Cortex of kidney (tissue), 1 donor: ENCODE measurements at places on chromosomes 5 and 9.

GRCh38 chr5:131792896-131793295, 3.9 kb downstream of the FNIP1 start:
- DNase-seq: no peak

- no peak for DNase-seq
These were observed 2.2 kb downstream of the NTNG2 start for GRCh38 chr9:132163876-132164603.

GRCh38 chr9:36056896-36057295, 20.2 kb downstream of the RECK start:
- DNase-seq: no peak

DNA sequence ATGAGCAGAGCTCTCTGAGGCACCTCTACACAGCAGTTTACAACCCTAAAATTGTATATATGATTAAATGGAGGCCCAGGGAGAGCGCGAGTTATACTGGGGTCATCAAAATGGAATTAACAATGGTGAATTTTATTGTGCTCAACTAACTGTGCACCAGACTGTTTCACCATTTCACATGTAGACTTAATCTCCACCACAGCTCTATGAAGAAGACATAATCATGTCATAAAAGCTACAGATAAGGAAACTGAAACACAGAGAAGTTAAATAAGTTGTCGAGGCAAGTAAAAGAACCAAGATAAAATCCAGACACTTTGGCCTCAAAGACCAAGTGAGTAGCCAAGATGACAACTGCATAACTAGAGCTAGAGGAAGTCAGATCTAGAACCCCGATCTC, 1.5 kb downstream of the SH3TC2 start:
- no peak for DNase-seq

DNA sequence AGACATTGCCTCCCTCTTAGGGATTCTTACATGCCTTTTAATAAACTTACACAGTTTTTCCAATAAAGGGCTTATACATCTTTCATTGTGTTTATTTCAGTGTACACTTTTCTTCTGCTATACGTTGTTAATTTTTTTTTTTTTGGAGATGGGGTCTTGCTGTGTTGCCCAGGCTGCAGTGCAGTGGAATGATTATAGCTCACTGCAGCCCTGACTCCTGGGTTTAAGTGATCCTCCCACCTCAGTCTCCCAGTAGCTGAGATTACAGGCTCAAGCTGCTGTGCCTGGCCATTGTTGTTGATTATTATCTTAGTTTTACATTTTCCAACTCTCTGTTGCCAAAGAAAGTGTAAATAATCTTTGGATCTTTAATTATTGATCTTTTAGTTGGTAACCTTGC, 89.8 kb downstream of the GTF3C4 start:
- DNase-seq: no peak

DNA sequence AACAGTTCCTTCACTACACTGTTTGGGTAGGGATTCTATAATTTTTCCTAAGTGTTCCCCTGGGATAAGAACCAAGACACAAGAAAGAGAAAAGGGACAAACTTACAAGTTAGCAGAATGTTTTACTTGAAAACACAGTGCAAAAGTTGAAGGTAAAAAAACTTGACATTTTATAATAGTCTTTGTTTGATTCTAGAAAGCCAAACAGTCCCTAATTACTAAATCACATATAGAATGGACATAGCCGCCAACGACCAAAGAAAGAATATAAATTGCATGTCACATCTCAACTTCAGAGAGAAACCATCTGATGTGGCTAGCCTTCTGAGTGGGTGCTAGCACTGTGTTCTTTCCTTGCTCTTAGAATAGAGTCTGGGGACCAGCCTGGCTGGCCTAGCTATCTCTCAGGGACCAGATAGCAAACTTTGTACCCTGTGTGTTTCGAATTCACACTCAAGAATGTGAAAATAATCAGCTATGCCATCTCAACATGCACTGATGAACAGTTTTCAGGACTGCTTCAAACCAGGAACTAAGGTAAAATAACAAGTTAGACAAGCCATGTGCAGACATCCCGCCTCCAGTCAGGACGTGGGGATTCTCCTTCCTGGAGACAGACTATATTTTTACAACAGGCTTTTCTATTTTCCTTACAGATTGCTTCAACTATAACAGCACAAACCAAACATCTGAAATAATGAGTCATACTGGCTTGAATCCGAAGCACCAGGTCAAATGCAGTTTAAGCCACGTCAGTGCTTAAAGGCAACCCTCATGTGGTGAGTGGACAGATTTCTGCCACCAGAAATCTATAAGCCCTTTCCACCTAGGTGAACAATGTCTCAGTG, 53.7 kb downstream of the LHFPL2 start:
- no peak for DNase-seq

DNA sequence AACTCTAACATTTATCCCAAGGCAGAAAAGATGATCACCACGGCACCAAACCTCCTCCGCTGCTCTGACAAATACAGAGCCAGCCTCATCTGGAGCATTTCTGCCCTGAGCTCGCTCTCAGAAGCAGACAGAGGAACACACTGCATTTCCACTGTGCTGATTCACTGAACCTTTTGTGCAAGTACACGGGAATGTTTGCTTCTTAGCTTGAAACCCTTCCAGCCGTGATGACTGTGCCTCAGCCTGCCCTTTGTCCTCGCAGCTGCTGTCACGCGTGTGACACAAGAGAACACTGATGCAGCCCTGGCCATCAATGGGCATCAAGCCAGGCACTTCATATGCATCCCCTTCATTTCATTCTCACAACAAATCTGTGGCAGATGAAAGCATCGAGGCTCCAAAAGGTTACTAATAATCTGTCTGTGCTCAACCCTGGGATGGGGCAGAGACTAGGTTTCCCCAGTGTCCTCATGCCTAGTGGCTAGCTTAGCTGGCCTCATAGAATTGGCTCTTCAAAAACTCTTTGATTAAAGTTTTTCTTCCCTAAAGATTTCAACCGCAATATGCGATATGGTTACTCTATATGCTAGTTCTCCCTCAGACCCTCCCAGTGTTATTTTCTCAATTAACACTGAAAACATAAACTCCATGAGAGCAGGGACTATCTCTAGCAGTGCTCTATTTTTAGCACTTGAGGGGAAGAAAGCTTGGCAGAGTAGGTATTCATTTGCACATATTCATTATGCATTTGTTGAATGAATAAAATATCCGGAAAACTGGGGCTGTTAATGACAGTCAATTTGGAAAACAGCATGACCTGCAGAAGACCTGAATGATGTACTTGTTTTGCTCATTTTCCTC, 7.3 kb downstream of the CDC14B start:
- no peak for DNase-seq

DNA sequence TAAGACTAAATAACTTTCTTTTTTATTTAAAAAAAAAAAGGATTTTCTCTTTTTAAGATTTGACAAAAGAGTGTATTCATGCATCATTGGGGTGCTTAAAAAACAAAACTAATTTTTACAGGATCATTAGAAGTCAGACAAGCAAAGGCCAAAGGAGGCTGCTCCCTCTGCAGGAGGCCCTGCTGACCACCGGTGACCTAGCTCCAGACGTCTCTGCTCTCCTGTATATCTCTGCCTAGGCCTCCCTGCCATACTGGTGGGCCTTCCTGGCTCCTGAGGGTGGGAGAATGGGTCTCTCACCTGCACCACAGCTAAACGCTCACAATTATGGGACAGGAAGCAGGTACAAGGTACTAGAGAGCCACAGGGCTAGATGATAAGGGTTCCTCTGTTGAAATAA, 36.6 kb downstream of the CSF2 start:
- no peak for DNase-seq

- no peak for DNase-seq
These were observed 38.1 kb downstream of the ITGA1 start for GRCh38 chr5:52825826-52826225.

DNA sequence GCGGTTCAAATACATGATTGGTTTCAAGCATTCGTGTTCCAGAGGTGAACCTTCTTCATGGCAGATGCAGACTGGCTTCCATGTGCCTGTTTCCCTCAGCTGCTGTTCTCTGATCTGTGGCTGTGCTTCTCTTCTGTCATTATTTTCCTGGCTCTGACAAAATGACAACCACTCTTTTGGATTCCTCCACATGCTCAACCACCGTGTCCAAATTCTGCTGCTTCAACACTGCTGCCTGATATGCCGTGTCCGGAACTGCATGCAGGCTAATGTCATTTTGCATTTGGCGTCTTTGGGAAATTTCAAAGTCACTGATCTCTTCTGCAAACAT, 368.7 kb upstream of the ZNF608 start:
- no peak for DNase-seq

DNA sequence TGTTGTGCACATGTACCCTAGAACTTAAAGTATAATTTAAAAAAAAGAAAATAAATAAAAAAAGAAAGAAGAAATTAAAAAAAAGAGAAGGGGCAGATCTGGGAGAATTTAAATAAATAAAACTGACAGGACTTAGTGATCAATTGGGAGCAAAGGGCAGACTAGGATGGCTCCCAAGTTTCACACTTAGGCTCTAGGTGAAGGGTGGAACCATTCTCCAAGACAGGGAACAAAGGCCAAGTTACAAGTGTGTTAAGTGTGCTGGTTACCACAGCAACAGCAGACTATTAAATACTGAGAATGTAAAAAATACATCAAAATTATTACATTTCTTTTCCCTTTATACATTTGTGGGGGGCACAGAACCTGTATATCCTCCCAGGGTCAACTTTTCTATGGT, 7.1 kb downstream of the ZDHHC21 start:
- no peak for DNase-seq

GRCh38 chr5:178586396-178586795, 3.8 kb downstream of the COL23A1 start:
- no peak for DNase-seq

GRCh38 chr5:112697322-112697721, 40.4 kb upstream of the APC start:
- DNase-seq: no peak

GRCh38 chr5:77302247-77302646, 91.8 kb downstream of the PDE8B start:
- no peak for DNase-seq

DNA sequence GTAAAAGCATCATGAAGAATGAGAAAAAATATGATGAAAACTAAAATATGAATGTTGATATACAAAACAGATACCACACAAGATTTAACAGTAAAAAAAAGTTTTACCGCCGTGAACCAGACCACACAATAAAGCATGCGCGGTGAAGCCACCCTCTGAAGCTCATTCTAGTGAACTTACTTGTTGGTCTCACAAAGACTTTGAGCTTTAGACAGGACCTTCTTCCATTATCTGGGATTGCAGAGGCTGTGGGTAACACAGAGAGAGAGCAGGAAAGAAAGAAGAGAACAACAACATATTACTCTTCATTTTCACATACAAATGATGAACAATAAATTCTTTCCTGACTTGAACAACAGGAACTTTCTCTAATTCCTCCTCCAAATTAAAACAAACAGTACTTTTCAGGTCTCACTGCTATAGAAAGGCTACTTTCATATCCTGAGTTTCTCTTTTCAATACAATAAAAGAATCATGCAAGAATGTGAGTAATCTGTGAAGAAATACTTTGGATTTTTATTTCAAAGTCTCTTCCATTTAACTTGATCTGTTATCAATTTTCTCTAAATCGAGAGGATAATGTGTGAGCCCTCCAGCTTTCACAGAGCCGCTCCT, 283.1 kb downstream of the EFNA5 start:
- DNase-seq: no peak

DNA sequence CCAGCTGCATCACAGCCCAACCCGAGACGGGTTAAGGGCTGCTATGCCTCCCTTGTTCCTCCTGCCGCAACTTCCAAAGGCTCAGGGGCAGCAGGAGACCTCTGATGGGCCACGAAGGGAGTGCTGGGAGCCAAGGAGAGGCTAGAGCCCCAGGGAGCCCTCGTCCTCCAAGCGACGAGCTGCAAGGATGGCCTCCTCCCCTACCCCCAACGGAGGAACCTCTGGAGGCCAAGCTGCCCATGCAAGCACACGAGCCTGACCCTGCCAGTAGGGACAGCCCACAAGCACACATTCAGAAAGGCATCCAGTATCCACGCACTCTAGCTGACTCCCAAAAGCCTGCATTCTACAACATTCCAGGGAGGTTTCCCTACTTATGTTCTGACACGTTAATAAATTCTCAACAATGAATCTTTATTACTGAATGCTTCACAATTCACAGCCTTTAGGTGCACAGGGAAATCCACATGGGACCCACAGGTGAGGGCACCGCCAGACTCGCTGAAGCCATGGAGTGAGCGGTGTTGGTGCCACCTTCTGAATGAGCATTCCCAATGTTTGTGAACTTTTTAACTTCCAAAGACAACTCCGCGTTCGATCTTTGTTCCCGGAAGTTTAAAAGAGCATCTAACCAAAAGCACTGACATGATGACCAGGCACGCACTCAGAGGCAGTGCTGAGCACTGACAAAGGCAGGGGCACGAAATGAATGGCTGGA, 28.7 kb downstream of the IPPK start:
- DNase-seq: no peak

- no peak for DNase-seq
These were observed 24.4 kb downstream of the OR2V2 start for GRCh38 chr5:181171782-181172181.

- DNase-seq: no peak
These were observed 269.3 kb downstream of the DMRT2 start for GRCh38 chr9:1319436-1319835.

DNA sequence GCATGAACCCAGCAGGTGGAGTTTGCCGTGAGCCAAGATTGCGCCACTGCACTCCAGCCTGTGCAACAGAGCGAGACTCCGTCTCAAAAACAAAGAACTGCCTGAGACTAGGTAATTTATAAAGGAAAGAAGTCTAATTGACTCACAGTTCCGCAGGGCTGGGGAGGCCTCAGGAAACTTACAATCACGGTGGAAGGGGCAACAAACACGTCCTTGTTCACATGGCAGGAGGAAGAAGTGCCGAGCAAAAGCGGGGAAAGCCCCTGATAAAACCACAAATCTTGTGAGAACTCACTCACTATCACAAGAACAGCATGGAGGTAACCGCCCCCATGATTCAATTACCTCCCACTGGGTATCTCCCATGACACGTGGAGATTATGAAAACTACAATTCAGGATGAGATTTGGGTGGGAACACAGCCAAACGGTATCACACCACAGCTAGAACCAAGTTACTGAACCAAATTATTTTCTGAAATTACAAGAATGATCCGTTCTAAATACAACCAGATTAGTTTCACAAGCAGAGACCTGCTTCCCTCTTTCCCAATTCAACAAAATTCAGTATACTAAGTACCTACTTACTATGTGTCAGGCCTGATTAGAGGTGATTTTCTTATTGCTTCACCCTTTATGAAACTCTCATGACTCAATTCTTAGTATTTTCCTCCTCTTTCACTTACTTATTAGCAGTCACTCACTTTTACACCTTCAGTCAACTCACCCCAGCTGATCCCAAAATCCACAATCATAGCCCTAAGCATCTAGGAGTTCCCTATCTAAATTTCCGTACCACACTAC, 8.4 kb downstream of the UBTD2 start:
- no peak for DNase-seq
